ENCODE measurements at places on chromosomes 1 and 21.

- no peak for DNase-seq
These were observed 3.3 kb downstream of the RD3 start for GRCh38 chr1:211488641-211489040.

DNA sequence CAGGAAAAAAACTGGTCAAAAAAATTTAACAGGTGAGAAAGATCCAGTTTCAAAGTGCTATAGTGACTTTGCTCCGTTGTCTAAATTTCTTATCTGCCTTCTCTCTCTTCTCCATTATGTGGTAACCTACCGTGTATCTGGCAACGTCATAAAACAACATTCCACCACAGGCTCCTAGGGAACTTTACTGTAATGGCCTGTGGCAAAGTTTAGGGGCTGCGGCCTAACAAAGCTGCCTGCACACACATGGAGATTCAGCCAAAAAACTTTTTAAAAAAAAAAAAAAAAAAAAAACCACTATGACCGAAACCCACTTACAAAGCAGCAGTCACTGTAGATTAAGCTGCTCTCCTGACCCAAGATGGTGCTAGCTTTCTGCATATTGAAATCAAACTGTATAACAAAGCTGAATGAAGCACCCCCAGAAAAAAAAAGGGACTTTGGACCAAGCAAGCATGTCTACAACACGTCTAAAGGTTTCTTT, 202.6 kb downstream of the SLC45A1 start:
- DNase-seq = no peak

DNA sequence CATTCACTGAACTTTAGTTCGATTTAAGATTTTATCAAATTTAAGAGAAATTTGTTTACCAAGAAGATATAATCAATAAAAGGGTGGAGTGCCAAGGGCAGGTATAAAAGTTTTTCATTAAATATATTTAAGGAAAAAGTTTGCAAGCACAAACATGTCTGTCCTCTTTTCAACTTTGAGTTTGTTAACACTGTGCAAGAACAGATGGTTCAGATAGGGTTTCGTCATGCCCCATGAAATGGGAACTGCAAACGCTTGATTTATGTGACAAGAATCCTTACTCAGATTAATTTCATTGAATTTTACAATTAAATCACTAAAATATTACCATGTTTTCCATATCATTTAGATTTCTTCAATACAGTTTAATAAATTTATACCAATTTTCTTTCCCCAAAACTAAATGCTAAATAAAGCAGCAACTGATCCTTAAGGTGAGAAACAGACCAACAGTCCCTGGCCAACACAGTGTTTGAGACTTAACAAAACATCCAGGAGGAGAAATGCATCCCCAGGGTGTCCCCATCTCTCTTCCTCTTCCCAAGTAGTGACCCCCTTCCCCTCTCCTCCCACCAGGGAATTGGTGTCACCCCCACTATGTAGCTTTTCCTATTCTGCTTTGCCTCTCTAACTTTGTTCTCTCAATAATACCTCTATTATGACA, 292.9 kb downstream of the LTN1 start:
- DNase-seq = no peak

- no peak for DNase-seq
These were observed 22.2 kb downstream of the VAV3 start for GRCh38 chr1:107942814-107943213.

DNA sequence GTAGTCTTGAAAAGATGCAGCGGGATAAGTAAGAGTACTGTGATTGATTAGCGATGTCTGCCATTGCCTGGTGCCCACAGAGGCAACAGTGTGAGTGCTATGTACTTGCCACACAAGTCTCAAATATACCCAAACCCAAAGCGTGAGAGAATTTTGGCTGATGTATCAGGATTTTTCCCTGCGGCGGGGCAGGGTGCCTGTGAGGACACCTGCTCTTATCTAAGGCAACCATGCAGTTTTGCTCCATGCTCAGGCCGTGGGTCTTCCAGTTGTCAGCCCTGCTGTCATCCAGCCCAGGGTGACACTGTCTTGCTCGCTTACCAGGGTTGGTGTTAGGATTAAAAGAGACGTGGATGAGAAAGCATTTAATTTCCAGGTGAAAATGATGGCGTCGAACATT, 202.7 kb downstream of the PTPRU start:
- DNase-seq = no peak

- no peak for DNase-seq
These were observed 183.3 kb upstream of the JUN start for GRCh38 chr1:58966917-58967740.

DNA sequence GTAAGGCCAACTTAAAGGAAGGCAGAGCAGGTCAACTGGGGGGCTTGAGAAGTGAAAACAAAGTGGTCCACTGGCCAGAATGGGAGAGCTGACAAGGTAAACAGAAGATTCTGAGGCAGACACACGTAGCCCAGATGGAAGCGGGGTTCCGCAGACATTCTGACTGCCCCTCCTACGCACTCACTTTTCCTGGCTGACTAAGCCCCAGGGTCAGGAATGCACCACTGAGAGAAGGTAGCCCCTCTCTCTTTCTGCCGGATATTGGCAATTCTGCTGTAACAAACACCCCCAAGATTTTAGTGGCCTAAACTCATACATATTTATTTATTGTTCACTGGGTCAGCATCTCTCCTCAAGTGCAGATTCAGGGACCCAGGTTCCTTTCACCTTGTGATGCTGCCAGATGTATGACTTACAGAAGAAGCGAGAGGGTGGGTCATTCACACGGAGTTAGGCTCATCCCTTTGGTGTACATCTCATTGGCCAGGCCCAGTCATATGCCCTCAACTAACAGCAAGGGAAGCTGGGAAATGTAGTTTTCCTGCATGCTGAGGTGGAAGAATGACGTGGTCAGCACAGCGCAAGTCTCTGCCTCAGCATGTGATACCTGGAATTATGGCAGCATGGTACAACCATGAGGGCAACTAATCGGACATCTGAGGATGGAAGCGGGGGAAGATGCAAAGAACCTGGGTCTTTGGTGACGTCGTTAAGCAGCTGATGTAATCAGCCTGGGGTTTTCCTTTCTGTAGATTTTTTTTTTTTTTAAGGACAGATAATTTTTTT, 43.4 kb upstream of the MRPS6 start:
- peak; percentile 46 for DNase-seq
